Stimulated activated naive CD4-positive, alpha-beta T cell treated with Interleukin-2 at 50 U/mL for 16 hours (primary cell): ENCODE measurements at places on chromosomes 4 and X.

DNA sequence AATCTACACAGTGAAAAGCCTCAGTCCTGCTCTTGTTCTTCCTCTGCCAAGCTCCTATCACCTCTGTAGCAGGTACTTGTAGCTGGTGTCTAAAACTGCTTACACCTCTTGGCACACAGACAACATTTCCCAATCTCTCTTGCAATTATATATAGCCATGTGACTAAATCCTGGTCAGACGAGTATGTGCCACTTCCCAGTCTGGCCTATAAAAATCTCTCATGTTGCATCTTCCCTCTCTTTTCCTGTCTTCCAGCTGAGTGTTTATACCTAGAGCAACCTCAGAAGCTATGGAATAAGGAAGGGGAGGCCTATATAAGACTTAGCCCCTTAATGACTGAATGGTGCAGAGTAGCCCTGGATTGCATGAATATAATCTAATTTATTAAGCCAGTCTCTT, 105.8 kb downstream of the RNF150 start:
- DNase-seq = no peak

GRCh38 chrX:29435396-29435795, 780.0 kb upstream of the MAGEB2 start:
- DNase-seq = no peak

- DNase-seq = no peak
These were observed 14.4 kb downstream of the CCDC110 start for GRCh38 chr4:185457136-185457535.

DNA sequence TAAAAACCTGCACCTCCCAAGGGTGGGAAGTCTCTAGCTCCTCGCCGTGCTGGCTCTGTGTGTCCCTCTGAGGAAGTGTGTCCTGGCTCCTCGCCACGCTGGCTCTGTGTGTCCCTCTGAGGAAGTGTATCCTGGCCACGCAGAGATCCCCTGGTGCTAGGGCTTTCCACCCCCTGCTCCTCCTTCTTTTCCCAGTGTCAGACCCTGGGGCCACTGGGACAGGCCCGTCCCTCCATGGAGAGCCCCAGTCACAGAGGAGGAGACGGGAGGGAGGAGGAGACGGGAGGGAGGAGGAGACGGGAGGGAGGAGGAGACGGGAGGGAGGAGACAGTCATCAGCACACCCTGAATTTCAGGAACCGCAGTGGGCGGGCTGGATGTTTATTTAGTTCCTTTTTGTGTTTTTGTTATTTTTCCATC, 53.8 kb upstream of the HGFAC start:
- DNase-seq = no peak

DNA sequence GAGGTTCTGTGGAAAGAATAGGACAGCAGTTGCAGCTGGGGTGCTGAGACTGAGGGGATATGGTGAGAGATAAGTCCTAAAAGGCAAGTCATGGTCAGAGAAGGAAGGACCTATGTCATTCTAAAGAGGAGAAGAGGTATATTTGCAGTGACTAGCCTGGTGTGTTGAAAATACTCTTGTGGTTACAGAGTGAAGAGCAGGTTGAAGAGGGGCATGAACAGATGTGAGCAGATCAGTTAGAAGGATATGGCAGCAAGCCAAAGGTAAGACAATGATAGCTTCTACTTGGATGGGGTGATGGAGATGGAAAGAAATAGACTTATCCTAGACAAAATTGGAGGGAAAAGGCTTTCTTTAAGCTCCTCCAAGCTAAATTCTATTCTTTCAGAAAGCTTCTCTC, 469.8 kb upstream of the CPEB2 start:
- no peak for DNase-seq

DNA sequence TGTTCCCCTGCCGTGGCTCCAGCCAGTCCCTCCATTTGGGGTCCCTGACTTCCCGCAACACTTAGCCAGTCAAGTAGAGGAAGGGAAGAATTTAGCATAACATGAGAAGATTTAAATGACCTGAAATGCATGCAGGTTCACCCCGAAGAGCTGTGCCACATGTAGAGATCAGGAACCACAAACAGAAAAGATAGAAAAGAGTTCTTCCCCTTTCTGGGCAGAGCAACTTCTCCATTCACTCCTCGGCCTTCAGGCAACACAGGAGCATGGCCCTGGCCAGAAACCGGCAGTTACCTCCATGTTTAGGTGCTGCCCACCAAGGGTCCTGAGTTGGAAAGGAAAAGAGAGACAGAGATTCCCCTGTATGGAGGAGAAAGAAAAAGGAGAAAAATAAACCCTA, 5.2 kb downstream of the NLRP2B start:
- DNase-seq = no peak

DNA sequence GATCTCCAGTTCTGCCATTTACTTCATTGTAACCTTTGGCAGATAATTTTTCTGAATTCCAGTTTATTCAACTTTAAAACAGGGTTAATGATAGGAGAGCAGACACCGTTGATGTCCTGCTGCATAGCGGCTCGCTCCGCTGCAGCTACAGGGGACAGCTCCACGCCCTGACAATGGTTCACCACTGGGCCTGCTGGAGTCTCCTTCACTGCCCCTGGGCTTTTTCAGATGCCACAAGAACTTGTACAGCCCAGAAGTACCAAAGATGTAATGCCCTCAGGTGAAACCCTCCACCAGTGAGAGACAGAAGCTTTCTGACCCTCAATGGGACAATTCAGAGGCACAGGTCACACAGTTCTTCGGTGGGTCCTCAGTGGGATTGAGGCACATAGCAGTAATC, 22.7 kb upstream of the SEPTIN11 start:
- DNase-seq = no peak

DNA sequence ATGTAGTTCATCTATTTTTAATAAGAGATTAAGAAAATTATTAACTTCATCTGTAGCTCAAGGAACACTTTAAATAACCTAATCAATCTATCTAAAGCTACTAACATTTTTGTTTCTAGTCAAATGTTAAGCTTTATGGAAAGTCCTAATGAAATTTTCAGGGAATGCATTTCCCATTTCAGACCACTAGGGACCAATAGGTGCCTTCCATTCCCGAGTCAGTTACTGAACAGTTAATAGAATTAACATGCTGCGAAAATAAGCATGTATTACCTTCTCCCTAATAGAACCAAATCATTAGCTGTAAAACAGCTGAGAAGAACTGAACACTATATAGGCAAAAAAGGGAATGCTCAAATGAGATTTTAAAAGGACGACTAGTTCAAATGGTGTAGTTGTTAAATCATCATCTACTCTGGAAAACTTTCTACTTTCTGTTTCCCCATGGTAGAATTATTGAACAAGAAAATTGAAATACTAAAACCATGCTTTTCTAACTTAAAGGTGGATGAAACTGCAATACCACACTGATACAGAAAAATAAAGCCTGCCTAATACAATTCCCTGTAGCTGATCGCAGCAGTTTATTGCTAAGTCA, 22.5 kb downstream of the STX18 start:
- DNase-seq = no peak

- peak; percentile 7 for DNase-seq
These were observed 17.2 kb downstream of the RASGEF1B start for GRCh38 chr4:81454499-81454898.

DNA sequence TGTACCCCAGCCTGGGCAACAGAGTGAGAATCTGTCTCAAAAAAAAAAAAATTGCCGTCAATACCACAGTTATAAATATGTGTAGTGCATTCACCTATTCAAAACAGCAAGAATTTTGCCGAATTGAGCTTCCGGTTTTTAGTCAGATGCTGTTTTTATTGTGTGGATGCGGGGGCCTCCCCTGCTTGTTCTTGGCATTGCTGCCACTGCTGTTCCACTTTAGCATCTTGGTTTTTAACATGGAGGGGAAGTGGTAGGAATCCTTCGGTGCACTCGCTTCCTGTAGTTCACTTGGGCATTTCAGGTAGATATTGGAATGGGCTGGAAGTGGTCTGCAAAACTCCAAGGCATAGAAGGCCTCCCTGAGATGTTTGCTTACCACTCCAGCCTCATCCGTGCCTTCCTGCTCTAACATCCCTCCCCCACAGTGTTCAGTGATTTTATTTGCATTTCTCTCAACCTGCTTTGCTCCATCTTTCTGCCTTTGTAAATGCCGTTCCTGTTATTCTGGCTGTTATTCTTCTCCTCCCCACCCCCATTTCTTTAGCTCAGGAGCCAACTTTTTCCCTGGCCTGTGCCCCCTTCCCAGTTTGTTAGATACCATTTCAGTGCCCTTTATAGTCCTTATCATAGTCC, 25.5 kb downstream of the MOB1B start:
- DNase-seq = no peak
